Epithelial cell of prostate (primary cell): ENCODE measurements at places on chromosomes 3 and 15.
A peak's percentile ranks its signal among the peaks of the same experiment; 100 is the strongest.

- no peak for DNase-seq
These were observed 424.3 kb upstream of the TPRG1 start for GRCh38 chr3:188747489-188747888.

DNA sequence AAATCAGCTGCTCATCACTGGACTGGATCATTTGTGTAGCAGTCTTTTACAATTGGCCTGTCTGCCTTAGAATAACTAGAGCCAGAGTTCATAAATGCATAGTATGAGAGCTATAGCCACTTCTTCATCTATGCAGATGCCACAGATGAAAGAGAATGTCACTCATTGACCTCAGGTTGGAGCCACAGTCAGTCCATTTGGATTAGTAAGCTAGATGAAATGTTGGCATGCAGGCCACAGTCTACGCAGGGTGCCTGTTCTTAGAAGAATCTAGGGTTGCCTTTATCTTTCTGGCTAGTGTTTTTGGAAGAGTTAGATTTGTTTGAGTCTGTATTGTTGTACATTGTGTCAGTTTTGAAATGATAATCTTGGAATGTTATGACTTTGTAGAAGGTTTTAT, 25.4 kb upstream of the EDEM1 start:
- DNase-seq = no peak

- no peak for DNase-seq
These were observed 38.2 kb upstream of the MAGI1 start for GRCh38 chr3:66076861-66077470.

DNA sequence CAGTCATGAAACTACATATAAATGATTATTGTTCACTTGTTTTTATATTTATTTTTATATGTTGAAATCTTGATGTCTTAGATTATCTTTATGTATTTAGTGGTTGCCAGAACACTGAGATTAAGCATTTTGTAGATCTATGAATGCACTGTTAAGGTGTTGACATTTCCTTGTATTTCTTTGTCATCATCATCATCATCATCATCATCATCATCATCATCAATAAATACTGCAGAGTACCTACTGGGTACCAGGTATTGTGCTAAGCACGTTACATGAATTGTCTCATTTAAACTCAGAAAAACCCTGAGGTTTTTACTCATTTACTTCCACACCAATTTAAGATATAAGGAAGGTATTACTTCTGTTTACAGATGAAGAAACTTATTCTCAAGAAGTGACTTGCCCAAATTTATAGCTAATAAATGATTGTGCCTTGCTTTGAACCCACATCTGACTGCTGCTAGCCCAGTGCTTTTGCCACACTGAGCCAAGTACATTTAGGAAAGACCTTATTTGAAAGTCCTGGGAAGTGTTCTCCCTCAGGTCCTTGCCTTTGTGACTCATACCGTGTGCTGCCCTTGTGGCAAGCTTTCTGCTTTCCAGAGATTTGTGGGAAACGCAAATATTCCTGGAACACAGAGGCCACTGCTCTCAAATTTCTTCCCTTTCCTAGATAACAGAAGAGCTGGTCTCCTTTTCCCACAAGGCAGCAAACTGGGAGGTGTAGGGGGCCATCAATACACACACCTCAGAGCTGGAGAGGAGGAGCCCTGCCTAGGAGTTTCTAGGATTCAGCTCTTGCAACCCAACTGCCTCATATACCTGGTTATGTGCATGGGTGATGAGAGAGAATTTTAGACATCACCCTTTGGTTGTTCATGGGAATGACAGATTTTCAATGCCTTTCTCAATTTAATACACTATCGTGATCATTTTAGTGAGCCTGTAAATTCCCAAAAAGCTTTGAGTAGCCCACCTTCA, 115.4 kb upstream of the C15orf61 start:
- no peak for DNase-seq

GRCh38 chr3:13197795-13198194, 124.6 kb upstream of the IQSEC1 start:
- DNase-seq = no peak

GRCh38 chr15:29731865-29732264, 90.4 kb downstream of the TJP1 start:
- DNase-seq = no peak

DNA sequence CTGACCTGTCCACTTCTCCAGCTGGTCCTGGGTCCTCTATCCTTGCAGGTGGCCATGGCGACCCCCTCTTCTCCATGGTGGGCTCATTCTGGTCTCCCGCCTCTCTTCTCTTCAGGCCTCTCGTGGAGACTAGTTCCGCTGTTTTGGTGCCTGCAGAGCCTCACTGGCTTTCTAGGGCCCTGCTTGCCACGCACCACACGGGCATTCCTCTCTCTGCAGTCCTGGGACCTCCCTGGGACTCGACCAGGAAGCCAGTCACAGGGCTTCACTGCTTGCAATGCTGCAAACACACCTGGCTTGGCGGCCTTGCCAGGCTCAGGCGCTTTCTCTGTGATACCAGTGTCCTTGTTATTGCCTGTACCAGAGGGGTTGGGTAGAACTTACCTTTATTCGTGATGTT, 9.1 kb downstream of the SLC28A1 start:
- DNase-seq = no peak

- peak; percentile 100 for DNase-seq
These were observed 237.8 kb downstream of the OPA1 start for GRCh38 chr3:193830791-193831191.

GRCh38 chr3:58536501-58537411, at the start of gene ACOX2:
Gene ACOX2, minus strand, starts transcription at chr3:58537190. Its CDS starts 2,084 bp downstream, at chr3:58535106.
- no peak for DNase-seq

- no peak for DNase-seq
These were observed 99.4 kb downstream of the DTWD1 start for GRCh38 chr15:49720261-49720660.

DNA sequence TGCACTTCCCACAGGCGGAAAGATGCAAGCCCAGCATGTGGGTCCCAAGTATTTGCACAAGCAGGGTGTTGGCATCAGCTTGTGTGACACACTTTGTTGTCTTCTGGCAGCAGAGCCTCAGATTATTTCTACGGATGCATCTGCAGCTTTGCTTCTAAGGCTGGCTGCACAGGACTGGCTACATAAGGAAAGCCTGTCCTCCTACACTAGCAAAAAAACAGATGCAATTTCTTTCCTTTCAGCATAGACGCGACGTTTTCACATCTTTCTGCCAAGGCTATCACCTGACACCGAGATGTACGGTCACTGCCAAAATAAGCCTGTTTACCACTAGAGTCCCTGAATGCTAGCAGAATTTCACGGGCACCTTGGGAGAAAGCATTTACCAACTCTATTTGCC, 13.5 kb downstream of the MRPS11 start:
- no peak for DNase-seq

DNA sequence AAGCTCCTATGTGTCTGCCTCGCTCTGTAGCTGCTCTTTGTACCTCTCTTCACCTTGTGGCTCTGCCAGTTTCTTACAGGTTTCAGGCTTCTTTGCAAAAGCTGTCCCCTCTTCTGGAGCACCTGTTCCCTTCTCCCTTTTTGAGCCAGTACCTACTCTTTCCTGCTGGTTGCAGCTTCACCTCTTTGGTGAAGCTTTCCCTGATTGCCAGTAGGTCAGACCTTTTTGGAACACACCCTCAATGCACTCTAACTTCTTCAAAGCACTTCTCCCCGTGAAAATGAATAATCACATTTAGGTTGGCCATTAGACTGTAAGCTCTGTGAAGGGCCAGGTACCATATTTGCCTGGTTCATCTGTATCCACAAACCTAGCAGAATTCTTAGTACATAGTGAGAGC, 60.3 kb downstream of the BHLHE40 start:
- no peak for DNase-seq

DNA sequence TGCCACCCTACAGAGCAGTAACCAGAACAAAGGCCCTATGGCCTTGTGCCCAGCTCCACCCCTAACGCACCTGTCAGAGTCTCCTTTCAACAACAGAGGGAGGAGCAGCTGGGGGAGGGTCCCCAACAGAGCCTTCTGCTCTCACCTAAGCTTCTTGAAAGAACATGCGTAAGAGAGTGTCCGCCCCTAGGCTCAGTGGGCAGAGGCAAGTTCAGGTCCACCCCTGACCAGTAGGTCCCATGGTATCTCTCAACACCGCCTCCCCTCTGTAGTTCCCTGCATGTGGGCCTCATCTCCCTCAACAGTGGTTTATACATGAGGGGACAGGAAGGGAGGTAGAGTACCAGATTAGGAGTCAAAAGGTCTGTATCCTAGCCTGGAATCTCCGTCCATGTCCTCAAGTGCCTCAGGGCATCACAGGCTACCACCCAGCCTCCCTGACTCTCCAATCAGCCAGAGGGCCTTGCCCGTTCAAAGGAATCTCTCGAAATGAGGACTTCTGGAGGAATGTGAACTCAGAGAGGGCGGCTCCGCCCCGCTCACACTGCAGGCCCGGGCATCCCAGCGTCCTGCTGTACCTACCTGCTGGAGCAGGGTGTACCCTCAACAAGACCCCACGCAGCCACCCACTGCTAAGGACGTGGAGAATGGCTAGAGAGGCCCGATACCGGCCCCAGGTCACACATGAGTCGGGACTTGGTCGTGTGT, 680 bp downstream of the POC1A start:
- DNase-seq = no peak

DNA sequence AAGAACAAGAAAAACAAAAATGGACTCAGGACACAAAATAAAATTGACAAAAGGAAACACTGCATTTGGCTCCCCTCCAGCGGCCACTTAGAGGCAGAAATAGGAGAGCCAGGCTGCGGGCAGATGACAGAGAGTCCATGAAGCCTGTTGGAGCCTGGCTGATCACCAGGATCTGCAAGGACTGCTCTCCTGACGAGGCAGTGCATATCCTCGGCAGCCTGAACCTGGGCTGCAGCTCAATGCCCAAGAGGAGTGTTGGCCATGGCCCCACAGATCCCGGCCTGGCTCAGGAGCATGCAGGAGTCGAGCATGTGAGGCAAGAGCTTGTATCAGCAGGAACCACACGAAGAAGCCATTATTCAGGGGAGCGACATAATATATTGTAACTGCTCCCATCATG, 199.8 kb downstream of the STT3B start:
- no peak for DNase-seq

DNA sequence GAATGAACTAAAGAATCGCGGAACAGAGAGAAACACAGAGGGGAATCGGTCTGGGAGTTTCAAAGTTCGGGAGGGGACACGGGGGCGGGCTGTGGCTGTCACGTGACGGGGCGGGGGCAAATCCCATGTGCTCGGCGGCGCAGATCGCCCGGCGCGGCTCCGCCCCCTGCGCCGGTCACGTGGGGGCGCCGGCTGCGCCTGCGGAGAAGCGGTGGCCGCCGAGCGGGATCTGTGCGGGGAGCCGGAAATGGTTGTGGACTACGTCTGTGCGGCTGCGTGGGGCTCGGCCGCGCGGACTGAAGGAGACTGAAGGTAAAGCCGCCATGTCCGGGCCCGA, at the start of gene EIF4G1:
EIF4G1 (plus strand) TSS at position 244 of the 337 bp plus-strand sequence. CDS start 1,191 bp downstream, outside the sequence.
- peak; percentile 72 for DNase-seq

- no peak for DNase-seq
These were observed 14.3 kb downstream of the TLE3 start for GRCh38 chr15:70083418-70083817.

DNA sequence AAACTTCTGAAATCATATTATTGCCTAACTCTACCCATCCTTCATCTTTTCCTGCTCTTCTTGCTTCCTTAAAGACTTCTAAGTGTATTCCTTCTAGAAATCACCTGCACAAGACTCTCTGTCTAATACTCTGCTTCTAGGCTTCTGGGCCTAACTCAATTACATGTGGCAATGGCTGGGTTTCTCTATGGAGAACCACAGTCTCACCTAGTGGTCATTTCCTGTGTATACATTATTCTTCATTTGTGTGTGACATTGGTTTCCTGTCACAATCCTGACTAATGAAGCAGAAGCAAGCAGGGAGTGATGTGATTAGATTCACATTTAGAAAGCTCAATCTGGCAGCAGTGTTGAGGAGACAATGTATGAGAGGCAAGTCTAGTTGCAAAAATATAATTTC, 16.9 kb upstream of the CLDN1 start:
- DNase-seq = no peak

DNA sequence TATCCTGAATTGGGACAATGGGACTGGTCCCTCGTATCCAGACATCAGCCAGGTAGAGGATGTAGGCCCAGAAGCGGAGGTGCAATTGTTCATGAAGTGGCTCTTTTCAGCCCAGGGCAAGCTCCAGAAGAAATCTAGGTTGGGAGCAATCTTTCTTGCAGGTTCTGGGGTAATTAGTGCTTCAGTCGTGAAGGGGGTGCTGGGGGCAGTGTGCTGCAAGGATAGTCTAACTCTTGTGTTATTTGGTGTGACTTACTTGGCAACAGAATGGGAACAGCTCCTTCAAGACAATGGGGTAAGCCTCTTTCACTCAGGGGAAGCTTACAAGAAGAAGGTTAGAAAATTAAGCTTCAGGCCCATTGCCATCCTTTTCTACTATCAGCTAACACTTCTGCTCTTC, 273.0 kb downstream of the DIPK2A start:
- DNase-seq = no peak

DNA sequence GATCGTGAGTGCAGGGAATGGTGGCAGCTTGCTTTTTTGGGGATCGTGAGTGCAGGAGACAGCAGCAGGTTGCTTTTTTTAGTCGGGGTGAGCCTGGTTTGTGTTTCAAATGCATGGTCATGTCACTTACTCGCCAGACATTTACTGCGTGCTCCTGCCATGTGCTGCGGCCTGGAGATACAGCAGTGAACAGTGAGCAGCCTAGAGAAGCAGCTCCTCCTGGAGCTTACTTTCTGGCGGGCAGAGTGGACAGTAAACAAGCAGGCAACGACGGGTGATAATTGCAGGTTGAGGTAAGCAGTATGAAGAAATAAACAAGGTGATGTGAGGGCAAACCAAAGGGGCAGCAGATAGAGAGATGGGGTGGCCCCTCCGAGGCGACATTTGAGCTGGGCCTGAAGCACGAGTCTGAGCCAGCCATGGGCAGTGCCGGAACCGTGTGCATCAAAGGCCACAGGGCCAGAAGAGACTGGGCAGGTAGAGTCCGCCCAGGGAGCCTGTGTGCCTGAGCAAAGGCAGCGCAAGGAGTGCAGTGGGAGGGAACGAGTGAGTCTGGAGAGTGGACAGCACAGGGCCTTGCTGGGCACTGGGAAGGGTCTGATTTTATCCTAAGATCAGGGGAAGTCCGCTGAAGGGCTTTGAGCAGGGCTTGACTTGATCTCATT, 57.3 kb upstream of the RASA2 start:
- DNase-seq = no peak

DNA sequence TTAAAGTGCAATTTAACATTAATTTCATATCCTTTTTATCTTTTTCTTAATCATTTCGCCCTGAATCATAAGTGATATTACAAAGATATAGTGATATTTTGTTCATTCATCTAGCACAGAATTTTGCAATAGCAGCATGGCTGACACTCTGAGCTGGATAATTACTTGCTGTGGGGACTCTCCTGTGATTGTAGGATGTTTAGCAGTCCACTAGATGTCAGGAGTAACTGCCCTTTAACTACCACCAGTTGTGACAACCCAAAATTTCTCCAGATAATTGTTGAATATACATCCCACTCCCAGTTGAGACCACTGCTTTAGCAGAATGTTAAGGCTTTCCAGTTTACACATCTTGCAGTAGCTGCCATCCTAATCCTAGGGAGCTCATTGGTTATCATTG, 196.8 kb upstream of the MBNL1 start:
- peak; percentile 20 for DNase-seq

- DNase-seq = no peak
These were observed 36.7 kb upstream of the BDH1 start for GRCh38 chr3:197592361-197593045.
